ENCODE measurements at places on chromosomes 6 and 20. TPM values are rescaled to one million over a fixed set of nuclear protein-coding genes. Genes with fewer than 3 reads are reported as not detected.

Gene PXMP4
- total RNA-seq: 4.2 TPM

Gene ATAT1
- 2.7 TPM for total RNA-seq

Gene CHRNA4
- total RNA-seq: 0.13 TPM

Gene TAGAP
- total RNA-seq: under 0.01 TPM

Gene FGD2
- not detected for total RNA-seq
